ENCODE measurements at places on chromosomes 3 and 15.

- DNase-seq = no peak
Measured at GRCh38 chr15:65907661-65908060, 38.4 kb downstream of the RAB11A start.

- DNase-seq = no peak
Measured at GRCh38 chr3:152254041-152254440, 14.7 kb upstream of the MBNL1 start.

DNA sequence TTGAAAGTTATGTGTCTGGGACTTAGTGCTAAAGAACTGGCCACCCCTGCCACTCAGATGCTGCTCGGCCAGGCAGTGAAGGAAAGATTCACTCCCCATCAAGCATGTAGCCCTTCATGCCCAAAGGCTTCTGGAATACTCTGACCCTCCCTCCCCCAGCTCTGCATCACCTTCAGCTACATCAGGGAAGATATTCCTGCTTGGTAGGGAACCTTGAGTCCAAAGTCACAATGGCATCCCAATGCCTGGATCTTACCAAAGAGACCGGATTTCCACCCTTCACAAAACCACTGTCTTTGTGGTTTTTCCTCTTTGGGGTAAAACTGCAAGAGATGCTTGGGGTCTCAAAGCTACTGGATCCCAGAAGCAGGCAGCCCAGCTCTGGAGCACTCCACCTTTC, 18.2 kb upstream of the BCL2A1 start:
- no peak for DNase-seq

DNA sequence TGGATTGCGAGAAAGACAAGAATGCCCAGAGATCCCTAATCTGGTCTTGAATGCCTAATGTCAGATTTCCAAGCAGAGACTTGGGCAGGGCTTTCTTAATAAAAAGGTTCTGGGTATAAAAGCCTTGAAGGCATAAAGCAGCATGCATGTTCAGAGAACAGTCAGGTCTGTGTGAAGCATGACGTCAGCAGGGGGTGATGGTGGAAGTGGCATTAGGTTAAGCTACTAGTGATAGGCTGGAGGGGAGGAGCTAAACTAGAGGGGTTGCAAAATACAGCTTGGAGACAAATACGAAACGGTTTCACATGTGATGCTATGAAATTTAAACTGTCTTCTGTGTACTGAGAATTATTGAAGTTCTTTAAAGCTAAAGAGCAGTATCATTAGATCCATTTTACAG, 125.6 kb downstream of the VPS8 start:
- no peak for DNase-seq

- peak; percentile 71 for DNase-seq
Measured at GRCh38 chr3:197394464-197395321, 96.3 kb upstream of the DLG1 start.

DNA sequence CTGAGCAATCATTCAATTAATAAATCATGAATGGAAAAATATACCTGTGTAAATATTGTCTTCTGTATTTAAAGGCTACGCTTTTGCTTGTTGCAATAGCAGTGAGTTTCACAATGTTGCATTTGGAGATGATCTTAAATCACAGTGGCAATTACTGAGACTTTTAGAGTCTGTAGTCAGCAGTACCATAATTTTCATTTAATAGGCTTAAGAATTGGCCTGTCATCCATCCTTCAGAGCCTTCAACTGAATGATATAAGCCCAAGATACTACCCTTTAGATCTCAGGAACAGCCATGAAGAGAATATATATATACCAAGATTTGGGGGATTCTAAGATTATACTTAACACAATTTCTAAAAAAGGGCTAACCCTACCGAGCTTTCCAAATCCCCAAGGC, 458.1 kb downstream of the GBE1 start:
- no peak for DNase-seq

- no peak for DNase-seq
Measured at GRCh38 chr3:138188013-138188730, 1.1 kb downstream of the ARMC8 start.

DNA sequence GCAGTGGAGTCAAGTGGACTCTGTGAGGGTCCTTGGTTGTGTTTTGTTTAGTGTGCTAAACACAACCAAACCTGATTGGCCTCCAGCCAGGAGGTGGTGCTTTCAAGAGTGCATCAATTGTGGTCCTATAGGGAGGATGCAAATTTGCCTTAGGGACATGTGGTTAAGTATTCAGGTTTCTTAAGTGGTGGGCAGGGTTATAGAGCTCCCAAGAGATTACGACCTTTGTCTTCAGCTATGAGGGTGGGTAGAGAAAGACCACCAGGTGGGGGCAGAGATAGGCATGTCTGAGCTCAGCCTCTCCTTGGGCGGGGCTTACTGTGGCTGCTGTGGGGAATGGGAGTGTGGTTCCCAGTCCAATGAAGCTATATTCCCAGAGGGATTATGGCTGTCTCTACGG, 186.6 kb downstream of the SQOR start:
- no peak for DNase-seq

DNA sequence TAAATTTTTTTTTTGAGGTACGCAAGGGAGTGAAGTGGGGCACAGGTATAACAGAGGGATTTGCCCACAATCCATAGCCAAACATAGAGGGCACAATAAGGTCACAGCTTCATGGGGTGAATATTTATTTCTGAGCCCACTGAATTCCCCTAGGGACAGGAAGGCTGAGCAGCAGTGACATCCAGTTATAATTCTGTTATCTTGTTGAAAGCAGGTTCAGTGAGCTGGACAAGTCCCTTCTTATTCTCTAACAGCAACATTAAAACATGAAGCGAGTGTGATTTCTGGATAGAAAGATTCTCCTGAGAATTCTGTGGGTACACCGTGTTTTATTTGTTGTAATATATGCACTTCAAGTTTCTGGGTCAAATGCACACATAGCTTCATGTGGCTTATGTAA, 538.2 kb downstream of the NAALADL2 start:
- DNase-seq = no peak

Measured in activated T-cell treated with anti-CD3 and anti-CD28 coated beads, Interleukin-2, amount 50 U/mL, for 72 hours (primary cell).